ENCODE measurements at places on chromosomes 12 and 14.

- peak; percentile 90 for DNase-seq
Measured at GRCh38 chr14:62691647-62692489, 353.4 kb downstream of the KCNH5 start.

- DNase-seq, result peak; percentile 48
Measured at GRCh38 chr12:50061171-50061570, 3.8 kb downstream of the ASIC1 start.

GRCh38 chr12:82627799-82628198 is 58.9 kb upstream of the TMTC2 start:
- DNase-seq, result no peak

GRCh38 chr12:106986135-106986534 is 811 bp downstream of the MTERF2 start:
- DNase-seq, result no peak

DNA sequence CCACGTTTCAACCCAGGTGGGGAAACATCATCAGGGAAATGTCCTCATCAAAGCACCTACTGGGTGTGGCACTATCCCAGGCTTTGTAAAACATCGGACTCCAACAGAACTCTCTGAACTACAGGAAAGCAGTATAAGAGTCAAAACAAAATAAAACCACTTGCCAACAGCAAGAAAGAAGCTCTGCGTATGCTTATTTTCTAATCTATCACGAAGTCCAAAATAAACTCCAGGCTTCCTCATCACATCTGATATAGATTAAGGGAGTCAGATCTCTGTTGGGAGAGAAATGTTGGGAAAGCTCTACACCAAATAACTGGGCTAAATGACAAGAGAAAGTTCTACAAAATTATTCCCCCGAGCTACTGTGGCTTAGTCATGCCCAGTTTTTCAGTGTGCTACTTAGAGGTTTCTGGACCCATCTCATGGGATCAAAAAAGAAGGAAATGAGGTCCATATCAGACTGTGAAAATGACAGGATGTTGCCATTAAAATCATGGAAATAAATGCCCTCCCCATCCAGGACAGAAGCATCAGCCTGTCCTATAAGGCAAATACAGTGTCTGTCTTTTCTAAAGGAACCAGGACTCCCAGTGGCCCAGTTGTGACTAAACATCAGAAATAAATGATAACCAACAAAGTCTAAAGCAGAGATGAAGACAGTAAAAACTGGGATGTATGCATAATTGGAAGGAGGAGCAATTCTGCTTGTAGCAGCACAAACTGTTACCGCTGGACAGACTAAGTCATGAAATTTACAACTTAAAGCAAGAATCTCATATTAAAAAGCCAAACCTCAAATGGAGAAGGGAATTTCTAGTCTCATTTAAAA is 149.5 kb downstream of the STXBP6 start:
- DNase-seq, result no peak

GRCh38 chr12:42590330-42590934 is 886 bp upstream of the PRICKLE1 start:
- DNase-seq, result peak; percentile 56

GRCh38 chr12:130251236-130251780 is 86.4 kb upstream of the PIWIL1 start:
- no peak for DNase-seq

GRCh38 chr14:41548666-41549065 is 58.0 kb upstream of the LRFN5 start:
- DNase-seq, result no peak

- no peak for DNase-seq
Measured at GRCh38 chr12:86931714-86932113, 675.5 kb upstream of the MGAT4C start.

GRCh38 chr14:90795744-90796143 is 20.5 kb downstream of the TTC7B start:
- DNase-seq, result no peak

DNA sequence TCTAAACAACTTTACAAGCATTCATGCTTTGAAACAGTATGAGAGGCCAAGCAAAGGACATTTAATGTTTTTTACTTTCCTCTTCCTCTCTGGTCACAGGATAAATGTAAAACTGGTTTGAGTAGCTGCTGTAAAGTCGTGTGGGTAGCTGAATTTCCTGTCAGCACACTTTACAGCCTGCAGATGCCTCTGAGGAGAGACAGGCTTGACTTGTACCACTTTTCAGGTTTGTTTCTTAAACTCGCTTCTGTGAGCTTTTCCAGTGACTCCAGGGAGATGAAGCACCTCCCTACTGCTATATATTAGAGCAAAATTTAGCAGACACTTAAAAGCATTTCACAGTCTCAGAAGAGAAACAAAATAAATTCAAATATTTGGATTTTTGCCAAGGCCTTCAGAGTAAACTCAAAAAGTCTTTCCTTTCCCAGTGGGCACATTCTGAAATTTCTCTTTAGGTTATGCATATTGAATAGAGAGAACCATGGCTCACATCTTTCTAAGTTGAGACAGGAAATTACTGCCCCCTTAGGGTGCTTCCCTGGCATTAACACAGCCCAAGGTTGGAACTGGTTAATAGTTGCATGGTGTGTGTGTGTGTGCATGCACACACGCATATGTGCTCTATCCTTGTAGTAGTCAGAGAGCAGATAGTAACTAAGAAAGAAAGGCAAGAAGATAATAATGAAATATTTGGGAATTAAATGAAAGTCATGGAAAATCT is 557.3 kb upstream of the MIS18BP1 start:
- DNase-seq, result no peak

- peak; percentile 11 for DNase-seq
Measured at GRCh38 chr14:73761618-73762355, 47.6 kb upstream of the PNMA1 start.

DNA sequence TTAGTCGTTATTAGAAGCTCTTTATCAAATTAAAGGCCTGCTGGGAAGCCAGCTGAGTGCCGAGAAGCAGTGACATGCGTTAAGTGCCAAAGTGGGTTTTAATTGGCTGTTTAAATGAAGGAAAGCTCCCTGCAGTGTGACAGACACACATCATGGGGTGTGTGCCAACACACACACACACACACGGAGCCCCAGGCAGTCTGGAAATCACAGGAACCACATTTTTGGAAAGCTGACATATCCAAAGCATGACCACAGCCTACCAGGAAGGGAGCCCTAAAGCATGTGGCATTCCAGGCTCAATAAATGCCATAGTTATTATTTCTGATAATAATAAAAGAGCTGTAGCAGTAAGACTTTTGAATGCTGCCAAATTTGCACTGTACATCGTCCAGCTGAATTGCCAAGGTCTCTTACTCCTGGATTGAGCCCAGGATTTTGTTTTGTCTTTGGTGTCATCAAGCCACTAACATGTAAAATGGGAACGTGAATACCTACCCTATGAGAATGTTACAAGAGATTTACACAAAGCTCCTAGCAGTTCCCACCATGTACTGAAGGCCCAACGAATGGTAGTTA is 135.1 kb downstream of the TMEM30B start:
- DNase-seq, result no peak

GRCh38 chr14:102419716-102420115 is 57.0 kb downstream of the TECPR2 start:
- no peak for DNase-seq

All from large intestine (tissue), 12 donors.